Stomach (tissue), 19 donors: ENCODE measurements at places on chromosomes 11 and 22. TPM values are rescaled to one million over a fixed set of nuclear protein-coding genes. Genes with fewer than 3 reads are reported as not detected.

CNGA4 gene
- not detected for total RNA-seq

- peaks cover 54% of the 10 kb centered on the region for H3K27me3 ChIP-seq
- no peaks in the 10 kb centered on the region for H3K4me1 ChIP-seq
These were observed 95.3 kb downstream of the NTM start for GRCh38 chr11:131465746-131466145.

GRCh38 chr11:10978198-10978597 is 120.3 kb upstream of the ZBED5 start:
- H3K27me3 ChIP-seq: no peaks in the 10 kb centered on the region
- H3K36me3 ChIP-seq: no peaks in the 10 kb centered on the region
- H3K4me3 ChIP-seq: no peak overlapping the region
- H3K27ac ChIP-seq: no peak overlapping the region

DNA sequence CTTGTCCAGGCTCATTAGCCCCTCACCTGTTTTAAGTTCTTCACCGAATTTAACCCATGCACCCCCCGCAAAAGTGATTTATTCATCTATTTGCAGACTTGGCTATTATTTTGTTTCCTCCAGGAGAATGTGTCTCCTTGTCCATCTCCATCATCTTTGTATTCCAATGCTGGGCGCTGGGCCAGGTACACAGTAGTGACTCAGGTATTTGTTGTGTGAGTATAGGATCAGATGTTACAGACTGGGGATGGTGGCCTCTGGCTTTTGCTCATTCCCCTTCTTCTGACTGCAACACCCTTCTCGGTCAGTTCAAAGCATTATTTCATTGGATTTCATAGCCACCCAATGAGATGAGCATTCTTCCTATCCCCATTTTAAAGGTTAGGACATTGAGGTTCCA is 408.2 kb downstream of the MN1 start:
- H3K4me1 ChIP-seq: peaks cover 10% of the 10 kb centered on the region
- H3K27ac ChIP-seq: no peak overlapping the region
- no peak overlapping the region for H3K4me3 ChIP-seq
- no peak for DNase-seq

- H3K4me3 ChIP-seq: no peak overlapping the region
- H3K4me1 ChIP-seq: no peaks in the 10 kb centered on the region
- H3K27ac ChIP-seq: no peak overlapping the region
- H3K36me3 ChIP-seq: no peaks in the 10 kb centered on the region
- H3K27me3 ChIP-seq: no peaks in the 10 kb centered on the region
These were observed 154.2 kb downstream of the MPPED1 start for GRCh38 chr22:43566021-43566420.

- DNase-seq: peak; percentile 3
- no peak overlapping the region for H3K4me3 ChIP-seq
- H3K27me3 ChIP-seq: no peaks in the 10 kb centered on the region
- no peaks in the 10 kb centered on the region for H3K4me1 ChIP-seq
- no peak overlapping the region for H3K27ac ChIP-seq
These were observed 1484.5 kb upstream of the TENM4 start for GRCh38 chr11:80925321-80925720.

- no peaks in the 10 kb centered on the region for H3K4me1 ChIP-seq
- no peaks in the 10 kb centered on the region for H3K27me3 ChIP-seq
- no peaks in the 10 kb centered on the region for H3K36me3 ChIP-seq
- H3K4me3 ChIP-seq: no peak overlapping the region
- no peak overlapping the region for H3K27ac ChIP-seq
These were observed 580.9 kb upstream of the B3GAT1 start for GRCh38 chr11:134992981-134993380.

VSTM5 gene
- total RNA-seq: 6.2 TPM

SNX32 gene
- total RNA-seq: 1.3 TPM

GRCh38 chr22:22480940-22481339 is 27.6 kb downstream of the ZNF280B start:
- H3K27ac ChIP-seq: no peak overlapping the region
- DNase-seq: no peak
- H3K27me3 ChIP-seq: no peaks in the 10 kb centered on the region
- H3K4me1 ChIP-seq: no peaks in the 10 kb centered on the region
- H3K36me3 ChIP-seq: no peaks in the 10 kb centered on the region

SCGB2A2 gene
- total RNA-seq: not detected

- H3K4me1 ChIP-seq: peaks cover 9% of the 10 kb centered on the region
- no peak overlapping the region for H3K27ac ChIP-seq
- H3K4me3 ChIP-seq: no peak overlapping the region
- H3K36me3 ChIP-seq: no peaks in the 10 kb centered on the region
- no peak for DNase-seq
- H3K27me3 ChIP-seq: peaks cover 29% of the 10 kb centered on the region
These were observed 4.5 kb upstream of the FGF3 start for GRCh38 chr11:69823641-69824265.

GRCh38 chr11:31939004-31939403 is 127.9 kb upstream of the PAX6 start:
- H3K27me3 ChIP-seq: peaks cover 18% of the 10 kb centered on the region
- no peak overlapping the region for H3K27ac ChIP-seq
- H3K4me1 ChIP-seq: no peaks in the 10 kb centered on the region
- no peak for DNase-seq

GRCh38 chr11:57786436-57786835 is 24.8 kb downstream of the CTNND1 start:
- H3K4me1 ChIP-seq: peaks cover 80% of the 10 kb centered on the region
- DNase-seq: no peak
- peaks cover 4% of the 10 kb centered on the region for H3K36me3 ChIP-seq
- H3K4me3 ChIP-seq: no peak overlapping the region

GRCh38 chr22:17007852-17008731 is at the start of gene GAB4:
Gene GAB4, minus strand, starts transcription at chr22:17008222. Its CDS starts 108 bp downstream, at chr22:17008114.
- H3K27me3 ChIP-seq: no peaks in the 10 kb centered on the region
- no peak for DNase-seq
- H3K27ac ChIP-seq: no peak within 1 kb of the TSS
- H3K4me3 ChIP-seq: no peak within 1 kb of the TSS
- no peaks in the 10 kb centered on the region for H3K36me3 ChIP-seq

- peaks cover 56% of the 10 kb centered on the region for H3K4me1 ChIP-seq
- no peak for DNase-seq
- peaks cover 32% of the 10 kb centered on the region for H3K36me3 ChIP-seq
- no peak overlapping the region for H3K4me3 ChIP-seq
- H3K27ac ChIP-seq: no peak overlapping the region
These were observed 4.0 kb downstream of the CCDC90B start for GRCh38 chr11:83282084-83282716.

GRCh38 chr11:35148163-35148837 is 9.3 kb downstream of the CD44 start:
- H3K27me3 ChIP-seq: no peaks in the 10 kb centered on the region
- DNase-seq: no peak
- H3K4me3 ChIP-seq: no peak overlapping the region
- H3K36me3 ChIP-seq: no peaks in the 10 kb centered on the region
- no peak overlapping the region for H3K27ac ChIP-seq

DNA sequence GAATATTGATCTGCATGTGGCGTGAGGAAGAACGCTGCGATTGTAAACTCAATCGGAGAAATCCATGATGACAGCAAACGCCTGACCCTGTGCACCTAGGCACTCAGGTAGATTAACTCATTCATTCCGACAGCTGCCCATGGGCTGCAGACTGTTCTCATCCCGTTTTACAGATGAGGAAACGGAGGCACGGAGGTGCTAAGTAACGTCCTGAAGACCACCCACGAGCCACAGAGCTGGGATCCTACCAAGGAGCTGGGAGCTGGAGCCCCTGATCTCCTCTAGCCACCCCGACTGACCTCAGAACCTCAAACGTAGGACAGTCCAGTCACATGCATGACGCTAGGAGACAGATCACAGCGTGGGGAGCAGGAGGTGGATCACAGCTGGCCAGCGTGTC is 1092.7 kb downstream of the BRD1 start:
- no peaks in the 10 kb centered on the region for H3K27me3 ChIP-seq
- H3K4me1 ChIP-seq: no peaks in the 10 kb centered on the region
- no peak for DNase-seq
- H3K4me3 ChIP-seq: no peak overlapping the region
